ENCODE measurements at places on chromosomes 1 and 21.

DNA sequence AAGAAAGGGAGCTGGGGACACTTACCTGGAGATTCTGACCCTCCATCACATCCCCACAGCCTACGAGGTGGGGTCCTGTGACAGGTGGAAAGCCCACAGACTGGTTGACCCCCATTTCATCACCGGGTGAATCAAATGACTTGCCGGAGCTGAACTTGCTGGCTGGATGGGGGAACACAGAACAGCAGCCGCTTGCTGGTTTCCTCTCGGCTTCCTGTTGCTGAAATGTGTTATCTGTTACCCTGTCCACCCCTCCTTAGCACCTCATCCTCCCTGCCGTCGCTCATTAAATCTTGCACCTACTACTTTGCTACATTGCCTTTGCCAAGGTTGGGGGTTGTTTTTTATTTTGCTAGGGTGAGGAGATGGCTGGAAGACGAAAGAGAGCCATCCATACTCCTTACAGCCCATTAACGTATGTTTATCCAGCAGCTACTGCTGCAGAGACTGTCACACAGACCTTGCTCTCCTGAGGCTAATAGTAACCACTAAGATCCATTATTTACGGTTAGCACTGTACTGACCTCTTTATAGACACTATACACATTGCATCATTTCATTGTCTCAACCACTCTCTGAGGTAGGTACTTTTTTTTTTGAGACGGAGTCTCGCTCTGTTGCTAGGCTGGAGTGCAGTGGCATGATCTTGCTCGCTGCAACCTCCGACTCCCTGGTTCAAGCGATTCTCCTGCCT, 7.0 kb downstream of the PAFAH2 start:
- no peak for DNase-seq

GRCh38 chr1:115642168-115643072, 650 bp downstream of the VANGL1 start:
- DNase-seq = no peak

GRCh38 chr1:9004031-9004699, 22.1 kb downstream of the SLC2A7 start:
- DNase-seq = no peak

- no peak for DNase-seq
These were observed 1.4 kb downstream of the SLC22A15 start for GRCh38 chr1:115977499-115978258.

DNA sequence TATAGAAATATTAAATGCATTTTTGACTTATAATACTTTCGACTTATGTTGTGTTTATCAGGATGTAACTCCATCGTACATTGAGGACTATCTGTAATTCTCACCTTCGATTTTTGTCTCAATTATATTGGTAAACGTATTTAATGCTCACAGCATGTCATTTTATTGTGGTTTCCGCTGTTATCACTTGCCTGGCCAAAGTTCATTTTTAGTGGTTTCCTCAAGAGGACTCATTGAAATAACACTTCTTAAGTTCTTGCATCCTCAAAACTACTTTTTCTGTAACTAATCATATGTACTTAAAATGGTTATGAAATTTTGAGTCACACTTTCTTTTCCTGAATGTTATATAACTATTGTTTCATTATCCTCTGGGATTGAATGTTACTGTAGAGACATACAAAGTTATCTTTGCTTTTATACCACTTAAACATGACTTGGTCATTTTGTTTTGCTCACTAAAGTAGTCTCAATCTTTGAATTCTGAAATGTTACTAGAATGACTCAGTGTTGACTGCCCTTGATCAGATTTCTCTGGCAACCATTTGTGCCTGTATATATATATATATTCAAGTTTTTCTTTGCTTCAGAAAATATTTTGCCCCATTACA, 289.6 kb upstream of the PROX1 start:
- DNase-seq = no peak

GRCh38 chr1:37556712-37557196, at the start of gene DNALI1:
Gene DNALI1 (plus strand): TSS chr1:37556940. CDS start chr1:37556995, 55 bp downstream.
- DNase-seq = no peak

GRCh38 chr21:41868062-41868710, 11.0 kb downstream of the PRDM15 start:
- no peak for DNase-seq

- no peak for DNase-seq
These were observed 465.3 kb upstream of the PTBP2 start for GRCh38 chr1:96256130-96256790.

- no peak for DNase-seq
These were observed 31.8 kb upstream of the CDC14A start for GRCh38 chr1:100320311-100321099.

- no peak for DNase-seq
These were observed 490.1 kb downstream of the NEGR1 start for GRCh38 chr1:71792264-71792663.

DNA sequence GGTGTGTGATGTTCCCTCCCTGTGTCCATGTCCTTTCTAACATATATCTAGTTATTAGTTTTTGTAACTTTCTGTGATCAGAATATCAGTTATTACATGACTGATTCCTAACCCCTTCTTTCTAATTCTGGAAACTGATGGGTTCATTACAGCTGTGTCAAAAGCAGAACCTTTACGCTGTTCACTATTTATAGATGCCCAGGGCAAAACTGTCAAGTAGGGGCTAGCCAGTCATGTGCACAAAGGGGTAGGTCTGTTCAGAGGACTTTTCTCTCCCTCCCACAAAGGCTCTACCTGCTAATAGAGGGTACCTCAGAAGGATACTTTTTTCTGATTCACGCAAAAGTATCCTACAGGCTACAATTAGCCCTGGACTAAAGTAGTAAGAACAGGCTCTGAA, 79.2 kb downstream of the NRDC start:
- no peak for DNase-seq

DNA sequence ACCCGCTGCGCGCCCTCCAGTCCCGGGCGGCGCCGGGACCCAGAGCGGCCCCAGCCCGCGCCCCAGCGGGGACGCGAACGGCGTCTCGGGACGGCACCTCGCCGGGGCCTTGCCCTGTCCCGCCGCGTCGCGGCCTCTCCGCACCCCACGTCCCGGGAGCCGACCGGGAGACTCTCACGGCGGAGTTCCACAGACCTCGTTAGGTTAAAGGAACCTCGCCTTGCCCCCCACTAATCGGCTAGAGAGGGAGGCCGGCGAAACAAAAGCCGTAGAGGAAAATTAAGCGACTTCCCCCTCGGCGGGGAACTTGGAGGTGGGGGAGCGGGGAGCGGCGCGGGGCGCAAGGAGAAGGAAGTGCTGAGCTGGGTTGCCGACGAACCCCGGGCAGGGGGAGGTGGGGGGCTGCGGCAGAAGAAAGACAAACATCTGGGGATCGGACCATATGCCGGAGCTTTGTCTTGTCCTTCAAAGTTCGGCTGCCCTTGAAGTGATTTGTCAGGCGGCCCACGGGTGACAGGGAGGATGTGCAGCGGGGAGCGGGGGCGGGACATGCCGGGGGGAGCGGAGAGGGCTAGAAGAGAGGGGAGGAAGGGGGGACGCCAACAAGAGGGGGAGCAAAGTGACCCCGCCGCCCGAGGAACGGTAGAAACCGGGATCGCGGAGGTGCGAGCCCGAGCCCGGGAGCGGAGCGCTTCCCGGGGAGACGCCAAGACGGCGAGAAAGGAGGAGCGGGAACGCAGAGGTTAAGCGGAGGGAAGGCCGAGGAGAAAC, 120.0 kb upstream of the RRP15 start:
- no peak for DNase-seq

DNA sequence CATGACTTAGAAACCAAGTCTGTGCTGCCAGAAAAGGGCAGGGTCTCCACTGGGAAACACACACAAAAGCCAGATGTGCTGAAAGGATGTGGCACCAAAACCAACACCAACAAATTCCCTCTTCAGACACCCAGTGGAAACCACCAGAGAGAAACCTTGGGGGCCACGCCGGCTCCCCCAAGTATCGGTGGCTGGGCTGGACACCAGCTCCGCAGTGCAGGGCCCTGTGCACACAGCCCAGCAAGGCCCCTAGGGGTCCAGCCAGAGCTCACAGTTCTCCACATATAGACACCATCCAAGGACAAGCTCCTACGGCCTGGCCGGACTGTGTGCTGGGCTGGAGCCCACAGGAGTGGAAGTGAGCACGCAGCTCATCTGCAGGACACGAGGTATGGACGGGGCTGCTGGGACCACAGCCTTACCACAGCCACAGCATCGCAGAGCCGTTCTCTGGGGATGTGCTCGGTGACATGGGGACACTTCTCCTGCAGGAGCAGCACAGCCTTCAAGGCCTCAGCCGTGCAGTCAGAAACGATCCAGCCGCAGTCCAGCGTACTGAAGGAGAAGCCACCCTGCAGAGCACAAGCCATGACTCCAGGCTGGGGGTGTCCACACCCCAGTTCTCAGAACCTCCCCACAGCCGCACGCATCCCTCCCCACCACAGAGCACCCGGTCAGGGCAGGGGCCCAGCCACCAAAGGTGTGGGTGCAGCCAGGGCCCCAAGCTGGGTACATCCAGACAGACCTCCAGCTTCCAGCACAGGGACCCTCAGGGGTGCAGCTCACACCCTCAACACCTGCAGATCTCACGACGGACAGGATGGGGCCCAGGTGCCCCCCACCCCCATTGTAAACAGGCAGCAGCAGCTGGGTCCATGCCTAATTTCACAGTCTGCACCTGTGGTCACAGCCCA, 21.3 kb downstream of the LSS start:
- no peak for DNase-seq

DNA sequence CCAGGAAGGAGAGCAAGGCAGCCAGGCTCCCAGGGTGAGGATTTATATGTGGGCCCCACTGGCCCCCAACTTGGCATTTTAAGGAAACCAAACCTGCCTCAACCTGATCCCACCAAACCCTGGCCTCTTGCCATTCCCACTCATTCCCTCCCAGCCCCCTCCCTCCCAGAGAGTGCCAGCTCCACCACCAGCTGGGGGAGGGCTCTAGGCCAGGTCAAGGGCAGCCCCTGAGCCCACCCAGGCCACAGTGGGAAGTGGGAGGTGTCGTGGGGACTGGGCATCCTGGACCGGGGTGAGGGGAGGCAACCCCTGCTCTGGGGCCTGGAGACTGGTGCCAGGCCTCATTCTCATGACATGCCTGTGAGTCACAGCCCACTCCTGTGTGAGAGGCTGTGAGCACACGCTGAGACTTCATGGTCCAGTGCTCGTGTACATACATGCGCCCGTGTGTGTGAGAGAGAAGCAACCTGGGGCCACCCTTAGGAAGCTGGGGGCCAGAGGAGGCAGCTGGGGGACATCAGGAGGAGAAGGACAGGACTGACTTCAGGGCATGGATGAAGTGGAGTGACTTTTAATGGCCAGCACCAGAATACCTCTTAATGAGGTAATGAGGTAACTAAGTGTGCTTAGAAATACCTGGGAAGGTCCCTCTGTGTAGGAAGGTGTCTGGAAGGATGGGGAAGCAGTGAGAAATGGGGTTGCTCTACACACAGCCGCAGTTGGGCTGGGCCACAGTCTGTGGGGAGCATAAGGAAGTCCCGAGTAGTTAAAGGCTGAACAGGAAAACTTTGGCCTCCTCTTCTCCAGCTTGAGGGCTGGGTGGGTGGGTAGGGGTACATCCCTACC, at the start of gene S100A2:
Gene S100A2, minus strand, starts transcription at position 316 of the 846 bp plus-strand sequence. CDS start 1,967 bp downstream, outside the sequence.
- DNase-seq = no peak

DNA sequence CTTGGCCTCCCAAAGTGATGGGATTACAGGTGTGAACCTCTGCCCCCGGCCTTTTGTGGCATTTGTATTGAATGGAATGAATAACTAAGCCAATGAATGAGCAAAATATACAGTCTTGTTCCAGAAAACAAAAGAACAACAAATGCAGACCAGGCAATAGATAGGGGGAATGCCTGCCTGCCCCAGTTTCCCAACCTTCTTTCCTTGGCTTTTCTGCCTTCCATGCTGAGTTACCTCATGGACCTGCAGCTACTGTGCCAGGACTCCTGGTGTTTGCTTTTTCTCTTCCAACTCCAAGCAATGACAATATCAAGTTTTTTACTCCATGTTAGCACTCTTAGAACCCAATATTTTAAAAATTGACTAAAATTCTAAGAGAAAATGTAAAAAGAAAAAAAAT, 58.6 kb upstream of the BACH1 start:
- no peak for DNase-seq

- no peak for DNase-seq
These were observed 159.9 kb upstream of the HMCN1 start for GRCh38 chr1:185574139-185574875.

GRCh38 chr1:82614090-82614489, 813.4 kb downstream of the ADGRL2 start:
- DNase-seq = no peak

DNA sequence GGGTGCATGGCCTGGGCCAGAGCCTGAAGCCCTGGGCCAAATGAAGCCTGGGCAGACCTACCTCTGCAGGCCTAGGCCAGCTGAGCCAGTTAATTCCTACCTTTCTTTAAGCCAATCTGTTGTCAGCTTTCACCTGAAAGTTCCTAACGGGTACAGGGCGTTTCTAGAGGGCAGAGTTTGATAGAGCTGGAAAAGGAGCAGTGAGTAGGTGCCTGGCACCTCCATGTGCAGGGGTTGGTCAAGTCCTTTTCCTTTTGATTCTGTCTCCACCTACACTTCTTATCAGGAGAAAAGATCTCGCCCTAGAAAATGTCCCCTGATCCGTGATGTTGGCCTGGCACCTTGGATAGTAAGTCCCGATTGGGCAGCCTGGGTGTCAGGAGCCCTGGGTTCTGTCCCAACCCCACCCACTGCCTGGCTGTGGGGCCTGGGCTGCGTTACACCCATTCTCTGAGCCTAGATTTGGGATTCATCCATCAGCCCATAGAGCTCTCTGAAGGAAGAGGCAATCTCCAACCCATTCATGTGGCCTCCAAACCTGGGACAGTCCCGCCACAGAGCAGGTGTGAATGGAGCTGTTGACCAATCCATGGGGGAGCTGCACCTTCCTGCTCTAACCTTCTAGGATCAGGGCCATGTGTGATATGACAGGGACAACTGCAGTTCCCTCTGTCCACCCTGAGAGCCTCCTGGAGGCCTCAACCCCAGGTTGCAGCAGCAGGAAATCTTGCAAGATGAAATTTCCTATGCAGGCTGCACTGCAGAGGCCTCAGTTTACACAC, 304.3 kb downstream of the MATN1 start:
- no peak for DNase-seq

DNA sequence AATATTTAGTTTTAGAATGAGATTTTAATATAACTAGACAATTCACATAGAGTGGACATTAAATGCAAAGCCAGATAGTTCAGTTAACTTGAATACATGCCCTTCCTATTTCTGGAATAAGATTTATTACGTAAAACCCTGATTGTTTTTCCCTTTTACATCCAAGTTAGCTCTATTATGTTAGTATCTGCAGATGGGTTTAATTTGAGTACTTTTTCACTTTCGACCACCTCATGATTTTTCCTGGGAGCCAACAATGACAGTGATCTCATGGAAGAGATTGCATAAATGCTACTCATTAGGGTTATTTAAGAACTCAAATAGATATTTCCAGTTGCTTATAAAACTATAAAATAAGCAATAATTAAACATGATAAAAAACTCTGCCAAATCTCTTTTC, 199.4 kb upstream of the PTGFR start:
- DNase-seq = no peak

- no peak for DNase-seq
These were observed 81.4 kb downstream of the TRABD2B start for GRCh38 chr1:47915677-47916353.

- DNase-seq = no peak
These were observed 45.6 kb upstream of the JAK1 start for GRCh38 chr1:65011983-65012382.

All from activated naive CD8-positive, alpha-beta T cell treated with anti-CD3 and anti-CD28 coated beads, Interleukin-2, amount 50 U/mL, for 16 hours (primary cell).